ENCODE measurements at places on chromosomes 6 and 20.

DNA sequence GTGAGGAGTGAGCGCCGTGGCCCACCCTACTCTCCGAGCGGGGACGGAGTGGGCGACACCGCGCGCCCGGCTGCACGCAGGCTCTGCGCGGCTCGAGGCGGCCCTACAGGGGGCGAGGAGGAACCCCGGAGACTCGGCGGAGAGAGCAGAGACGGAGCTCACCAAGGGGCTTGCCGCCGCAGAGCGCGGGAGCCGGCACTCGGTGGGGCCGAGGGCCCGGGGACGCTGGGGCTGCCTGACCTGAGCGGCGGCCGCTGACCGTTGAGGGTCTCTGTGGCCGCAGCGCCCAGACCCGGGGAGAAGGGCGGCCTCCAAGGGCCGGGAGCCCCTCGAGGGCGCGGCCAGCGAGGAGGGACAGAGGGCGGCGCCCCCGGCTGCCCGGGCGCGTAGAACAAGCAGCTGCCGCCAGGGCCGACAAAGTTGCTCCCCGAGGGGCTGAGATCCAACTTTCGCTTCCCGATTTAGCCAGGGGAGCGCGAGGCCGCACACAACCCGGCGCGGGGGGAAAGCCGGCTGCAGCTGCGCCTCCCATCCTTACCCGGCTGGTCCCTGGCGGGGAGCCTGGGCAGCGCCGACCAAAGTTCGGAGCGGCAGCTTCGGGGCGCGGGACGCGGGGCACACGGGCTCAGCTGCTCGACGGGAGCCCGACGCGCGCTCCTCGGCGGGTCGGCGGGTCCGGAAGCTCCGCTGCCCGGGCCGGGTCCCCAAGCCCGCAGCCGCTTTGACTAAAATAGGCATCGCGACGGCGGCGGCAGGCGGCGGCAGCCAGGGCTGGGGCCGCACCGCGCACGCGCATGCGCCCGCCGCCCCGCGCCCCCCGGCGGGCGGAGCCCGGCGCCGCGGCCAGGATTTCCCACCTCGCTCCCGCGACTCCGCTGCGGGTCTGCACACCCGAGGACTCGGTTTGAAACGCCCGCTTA, 43.1 kb downstream of the POPDC3 start:
- DNase-seq, result peak; percentile 65

- DNase-seq, result no peak
Measured at GRCh38 chr6:166850677-166851076, 105.7 kb downstream of the RNASET2 start.

DNA sequence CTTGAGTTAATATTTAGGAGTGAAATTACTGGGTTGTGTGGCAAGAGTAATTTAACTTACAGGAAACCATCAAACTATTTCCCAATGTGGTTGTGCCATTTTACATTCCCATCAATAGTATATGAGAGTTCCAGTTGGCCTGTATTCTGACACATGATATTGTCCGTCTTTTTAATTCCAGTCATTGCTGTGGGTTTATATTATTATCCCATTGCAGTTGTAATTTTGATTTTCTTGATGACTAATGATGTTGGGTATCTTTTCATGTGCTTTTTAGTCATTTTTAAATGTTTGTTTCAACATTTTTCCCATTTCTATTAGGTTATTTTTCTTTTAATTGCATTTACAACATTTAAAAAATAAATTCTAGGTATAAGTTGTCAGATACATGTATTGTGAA, 614.0 kb downstream of the UTRN start:
- no peak for DNase-seq

DNA sequence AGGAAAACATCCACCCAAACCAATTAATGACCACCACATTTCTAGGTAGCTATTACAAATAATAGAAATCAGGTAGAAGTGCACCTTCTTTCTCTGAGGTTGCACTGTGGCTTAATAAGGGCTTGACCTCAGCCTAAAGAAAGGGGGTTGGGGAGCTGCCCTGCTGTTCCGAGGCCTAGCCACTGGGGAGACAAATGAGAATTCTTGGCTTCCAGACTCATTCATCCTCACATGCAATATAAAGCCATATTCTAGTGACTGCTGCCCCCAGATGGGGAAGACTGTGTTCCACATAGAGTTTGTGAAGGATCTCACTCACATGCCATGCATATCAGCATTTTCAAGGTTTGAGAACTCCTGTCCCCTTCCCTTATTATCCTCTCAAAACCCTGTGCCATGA, 22.9 kb downstream of the SAYSD1 start:
- peak; percentile 43 for DNase-seq

- no peak for DNase-seq
Measured at GRCh38 chr20:61719691-61720347, 345.9 kb downstream of the TAF4 start.

GRCh38 chr20:4160761-4161305, 145.5 kb upstream of the RNF24 start:
- DNase-seq, result no peak

GRCh38 chr6:28443112-28443773, at the start of gene ZSCAN23:
Gene ZSCAN23 (minus strand): TSS chr6:28443491. CDS start chr6:28436266, 7,225 bp downstream.
- DNase-seq, result peak; percentile 87

GRCh38 chr20:21702553-21703470, 2.7 kb upstream of the PAX1 start:
- DNase-seq, result peak; percentile 25
